ENCODE measurements at places on chromosomes 6 and 20. TPM values are rescaled to one million over a fixed set of nuclear protein-coding genes. Genes with fewer than 3 reads are reported as not detected.
A peak's percentile ranks its signal among the peaks of the same experiment; 100 is the strongest.

SLC2A10 gene
- not detected for total RNA-seq

GRCh38 chr20:10217721-10218410 is 764 bp upstream of the SNAP25 start:
- H3K27me3 ChIP-seq = peaks cover 22% of the 10 kb centered on the region
- H3K27ac ChIP-seq = peak overlapping the region; percentile 51
- no peak for DNase-seq
- peak overlapping the region; percentile 60 for H3K4me3 ChIP-seq
- peaks cover 1% of the 10 kb centered on the region for H3K36me3 ChIP-seq

DNA sequence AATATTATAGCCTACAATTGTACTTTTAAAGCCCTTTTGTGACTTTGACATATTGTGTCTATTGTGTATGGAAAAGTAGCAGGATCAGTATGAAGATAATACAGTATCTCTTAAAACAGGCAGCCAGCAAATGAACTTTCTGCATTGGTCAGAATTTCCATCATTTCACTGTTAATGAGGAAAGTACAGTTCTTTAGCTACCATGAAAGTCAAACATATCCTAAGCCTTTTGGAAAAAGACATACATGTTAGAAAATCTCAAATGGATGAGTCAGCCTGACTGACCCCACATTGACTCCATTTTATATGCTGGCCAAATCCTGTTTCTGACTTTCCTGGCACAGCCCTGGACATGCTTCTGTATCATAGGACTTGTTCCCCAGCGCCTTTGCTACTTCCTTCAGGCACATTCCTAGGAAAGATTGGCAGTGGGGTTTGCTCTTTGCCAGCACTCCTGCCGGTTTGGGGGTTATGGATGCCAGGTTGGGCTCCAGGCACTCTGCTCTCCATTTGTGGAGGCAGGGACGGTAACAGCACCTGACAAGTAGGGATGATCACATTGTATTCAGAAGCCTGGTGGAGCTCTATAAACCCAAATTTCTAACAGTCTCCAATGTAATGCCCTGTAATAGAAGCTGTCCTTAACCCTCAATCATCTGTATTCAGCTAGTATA is 43.7 kb downstream of the TOP1 start:
- H3K27ac ChIP-seq = no peak overlapping the region
- no peaks in the 10 kb centered on the region for H3K27me3 ChIP-seq
- H3K4me3 ChIP-seq = peak overlapping the region; percentile 15

DNA sequence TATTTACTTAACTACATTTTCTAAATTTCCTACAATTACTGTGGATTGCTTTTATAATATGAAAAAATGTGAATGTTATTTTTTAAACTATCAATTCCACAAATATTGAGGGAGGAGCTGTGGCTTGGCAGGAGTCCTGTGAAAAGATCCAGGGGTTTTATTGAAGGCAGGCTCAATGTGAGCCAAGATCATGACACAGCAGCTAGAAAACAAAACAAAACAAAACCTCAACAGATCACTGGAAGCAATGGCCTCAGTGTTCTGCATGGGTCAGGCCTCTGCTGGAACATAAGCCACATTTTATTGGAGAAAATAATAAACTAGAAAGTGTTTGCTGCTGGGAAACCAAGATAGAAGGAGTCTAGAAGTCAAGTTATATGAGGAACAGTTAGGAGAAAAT is 19.4 kb upstream of the RCAN2 start:
- no peak for DNase-seq
- H3K4me3 ChIP-seq = no peak overlapping the region
- H3K4me1 ChIP-seq = no peaks in the 10 kb centered on the region
- no peaks in the 10 kb centered on the region for H3K36me3 ChIP-seq
- H3K27ac ChIP-seq = no peak overlapping the region
- peaks cover 4% of the 10 kb centered on the region for H3K27me3 ChIP-seq
